ENCODE measurements at places on chromosomes 11 and 22.

DNA sequence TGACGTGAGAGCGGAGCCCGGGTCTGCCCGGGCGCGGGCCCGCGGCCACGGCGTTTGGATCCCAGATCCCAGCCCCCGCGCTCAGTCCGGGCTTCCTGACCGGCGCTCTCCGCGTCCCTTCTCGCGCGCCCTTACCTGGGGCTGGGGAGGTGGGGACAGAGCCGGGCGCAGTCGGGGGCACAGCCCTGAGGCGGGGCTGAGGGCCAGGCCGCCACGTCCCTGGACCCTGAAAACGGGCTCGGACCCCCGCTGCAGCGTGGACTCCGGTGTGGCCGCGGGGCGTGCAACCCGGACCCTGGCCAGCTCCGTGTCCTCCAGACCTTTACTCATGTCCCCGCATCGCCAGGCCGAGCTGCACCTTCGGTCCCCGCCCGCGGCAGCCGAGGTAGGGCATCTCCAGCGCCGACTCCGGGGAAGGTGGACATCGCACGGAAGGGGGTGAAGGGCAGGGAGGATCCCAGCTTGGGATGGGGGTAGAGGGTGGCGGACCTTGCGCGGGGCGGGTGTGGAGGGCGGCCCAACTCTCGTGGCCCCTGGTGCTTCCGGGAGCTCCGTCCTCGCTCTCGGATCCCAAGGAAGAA is 9.9 kb upstream of the AIFM3 start:
- peaks cover 16% of the 10 kb centered on the region for H3K36me3 ChIP-seq
- H3K4me3 ChIP-seq = peak overlapping the region; percentile 66
- peaks cover 27% of the 10 kb centered on the region for H3K27me3 ChIP-seq
- peaks cover 6% of the 10 kb centered on the region for H3K4me1 ChIP-seq

GRCh38 chr11:88414981-88415413 is 77.5 kb upstream of the CTSC start:
- H3K27me3 ChIP-seq = no peaks in the 10 kb centered on the region
- peak overlapping the region; percentile 18 for H3K27ac ChIP-seq
- peak overlapping the region; percentile 12 for H3K4me3 ChIP-seq

- H3K4me1 ChIP-seq = peaks cover 69% of the 10 kb centered on the region
- DNase-seq = no peak
- peaks cover 41% of the 10 kb centered on the region for H3K36me3 ChIP-seq
- no peaks in the 10 kb centered on the region for H3K27me3 ChIP-seq
- H3K4me3 ChIP-seq = no peak overlapping the region
Observed at GRCh38 chr11:118318581-118319336, 14.2 kb downstream of the CD3E start.

DNA sequence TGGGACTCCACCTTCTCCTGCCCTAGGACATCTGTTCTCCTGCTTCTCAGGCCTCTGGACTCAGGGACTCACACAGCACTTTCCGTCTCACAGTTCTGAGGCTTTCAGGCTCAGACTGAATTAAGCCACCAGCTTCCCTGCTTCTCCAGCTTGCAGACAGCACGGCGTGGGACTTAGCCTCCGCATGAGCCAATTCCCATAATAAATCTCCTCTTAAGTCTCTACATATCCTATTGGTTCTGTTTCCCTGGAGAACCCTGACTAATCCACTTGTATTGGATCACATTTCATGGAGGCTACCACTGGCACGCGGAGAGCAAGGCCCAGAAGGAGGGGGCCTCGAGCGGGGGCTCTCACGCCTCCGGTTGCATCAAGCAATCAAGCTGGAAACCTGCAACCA is 1313.6 kb downstream of the TBC1D22A start:
- DNase-seq = no peak
- H3K27me3 ChIP-seq = peaks cover 48% of the 10 kb centered on the region
- H3K36me3 ChIP-seq = no peaks in the 10 kb centered on the region
- no peak overlapping the region for H3K4me3 ChIP-seq
- peaks cover 4% of the 10 kb centered on the region for H3K4me1 ChIP-seq

- H3K27me3 ChIP-seq = no peaks in the 10 kb centered on the region
- no peak overlapping the region for H3K27ac ChIP-seq
- H3K36me3 ChIP-seq = peaks cover 15% of the 10 kb centered on the region
Observed at GRCh38 chr22:25134028-25134427, 65.6 kb upstream of the CRYBB3 start.

- H3K27me3 ChIP-seq = no peaks in the 10 kb centered on the region
- no peaks in the 10 kb centered on the region for H3K4me1 ChIP-seq
- no peak overlapping the region for H3K27ac ChIP-seq
- no peak for DNase-seq
Observed at GRCh38 chr22:21962655-21962949, 10.0 kb upstream of the PPM1F start.

GRCh38 chr11:33829430-33830141 is 55.3 kb upstream of the FBXO3 start:
- H3K4me1 ChIP-seq = peaks cover 6% of the 10 kb centered on the region
- peaks cover 51% of the 10 kb centered on the region for H3K27me3 ChIP-seq
- H3K4me3 ChIP-seq = peak overlapping the region; percentile 76
- H3K27ac ChIP-seq = no peak overlapping the region
- peaks cover 2% of the 10 kb centered on the region for H3K36me3 ChIP-seq
- peak; percentile 28 for DNase-seq

DNA sequence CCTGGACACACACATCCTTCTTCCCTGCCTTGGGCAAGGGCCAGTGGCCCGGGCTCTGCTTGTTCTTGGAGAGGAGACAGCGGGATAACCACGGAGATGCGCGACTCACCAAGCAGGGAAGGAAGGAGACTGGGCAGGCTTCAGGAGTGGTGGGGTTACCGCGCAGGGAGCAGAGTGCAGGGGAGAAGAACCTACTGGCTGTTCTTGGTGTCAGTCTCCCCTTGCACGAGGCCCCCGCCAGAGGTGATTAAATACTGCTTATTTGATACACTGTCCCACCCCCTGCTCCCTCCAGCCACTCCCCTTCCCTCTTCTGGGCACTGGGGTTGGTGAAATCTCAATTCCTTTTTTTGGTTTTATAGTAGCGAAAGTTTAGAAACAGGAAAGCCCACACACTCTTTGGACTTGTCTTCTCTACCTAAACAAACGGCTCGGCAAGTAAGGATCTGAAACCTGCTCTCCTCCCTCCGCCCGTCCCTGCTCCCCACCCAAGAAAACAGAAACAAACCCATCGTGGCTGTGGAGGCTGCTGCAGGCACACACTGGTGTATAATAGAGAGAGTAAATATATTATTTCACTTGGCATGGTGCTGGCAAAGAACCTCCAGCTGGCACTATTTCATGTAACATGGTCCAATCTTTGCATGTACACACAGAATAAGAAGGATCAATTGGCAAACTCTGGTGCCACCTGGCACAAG is 10.8 kb downstream of the LARGE2 start:
- H3K36me3 ChIP-seq = peaks cover 10% of the 10 kb centered on the region
- H3K27me3 ChIP-seq = no peaks in the 10 kb centered on the region
- peaks cover 21% of the 10 kb centered on the region for H3K4me1 ChIP-seq
- DNase-seq = no peak
- H3K27ac ChIP-seq = no peak overlapping the region

- no peak for DNase-seq
- H3K36me3 ChIP-seq = no peaks in the 10 kb centered on the region
- H3K27me3 ChIP-seq = no peaks in the 10 kb centered on the region
- no peak overlapping the region for H3K27ac ChIP-seq
- no peak overlapping the region for H3K4me3 ChIP-seq
Observed at GRCh38 chr22:47612311-47612910, 850.0 kb downstream of the TBC1D22A start.

DNA sequence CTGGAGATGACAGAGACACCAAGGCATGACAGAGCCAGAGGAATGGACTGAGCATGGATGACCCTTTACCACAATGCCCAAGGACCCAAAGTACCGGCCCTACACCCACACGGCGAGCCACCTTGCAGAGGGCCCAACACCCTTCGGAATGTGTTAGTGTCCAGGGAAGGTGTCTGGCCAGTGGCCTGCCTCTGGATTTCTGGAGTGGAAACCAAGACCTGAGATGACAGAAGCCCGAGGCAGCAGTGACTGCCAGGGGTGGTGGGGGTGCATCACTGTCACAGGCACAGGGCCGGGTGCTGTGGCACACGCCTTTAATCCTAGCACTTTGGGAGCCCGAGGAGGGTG is 28.7 kb downstream of the PDGFB start:
- no peaks in the 10 kb centered on the region for H3K36me3 ChIP-seq
- H3K4me3 ChIP-seq = no peak overlapping the region
- peaks cover 11% of the 10 kb centered on the region for H3K27me3 ChIP-seq

- H3K36me3 ChIP-seq = peaks cover 4% of the 10 kb centered on the region
- peak overlapping the region; percentile 91 for H3K27ac ChIP-seq
- DNase-seq = no peak
- no peaks in the 10 kb centered on the region for H3K27me3 ChIP-seq
- H3K4me3 ChIP-seq = peak overlapping the region; percentile 54
Observed at GRCh38 chr11:118912742-118913410, 12.8 kb downstream of the BCL9L start.

DNA sequence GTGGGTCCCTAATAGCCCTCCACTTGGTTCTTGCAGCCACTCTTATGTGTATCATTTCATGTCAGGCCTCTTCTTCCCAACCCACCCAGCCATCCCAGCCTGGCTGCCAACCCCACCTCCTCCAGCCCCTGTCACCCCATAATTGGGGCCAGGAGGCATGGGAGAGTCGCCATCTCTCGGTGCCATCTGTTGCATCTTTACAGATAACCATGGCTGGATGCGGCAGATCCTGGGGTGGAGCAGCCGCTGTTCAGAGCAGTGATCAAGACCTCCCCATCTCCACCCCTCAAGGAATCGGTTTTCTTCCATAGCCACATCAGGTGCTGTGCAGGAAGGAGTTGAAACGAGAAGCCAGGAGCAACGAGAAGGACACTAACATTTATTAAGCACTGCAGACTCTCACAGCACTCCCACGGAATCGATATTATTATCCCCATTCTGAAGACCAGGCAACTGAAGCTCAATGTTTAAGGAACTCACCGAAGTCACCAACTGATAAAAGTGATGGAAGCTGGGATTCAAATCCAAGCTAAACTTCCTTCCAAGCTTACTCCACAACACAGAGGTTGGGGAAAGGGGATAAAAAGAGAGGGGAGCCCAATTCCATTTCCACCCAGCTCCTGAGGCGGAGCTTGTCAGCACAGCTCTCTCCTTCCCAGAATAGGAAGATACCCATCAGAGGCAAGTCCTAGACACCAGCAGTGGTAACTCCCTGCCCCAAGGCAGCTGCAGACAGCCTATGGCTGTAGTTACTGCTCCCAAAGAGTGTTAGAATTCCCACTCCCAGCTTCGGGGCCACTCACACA is 2.7 kb downstream of the SLC43A1 start:
- H3K36me3 ChIP-seq = peaks cover 1% of the 10 kb centered on the region
- H3K27ac ChIP-seq = peak overlapping the region; percentile 58
- H3K4me1 ChIP-seq = peaks cover 17% of the 10 kb centered on the region
- H3K4me3 ChIP-seq = peak overlapping the region; percentile 79

- peaks cover 6% of the 10 kb centered on the region for H3K27me3 ChIP-seq
- no peak for DNase-seq
- no peaks in the 10 kb centered on the region for H3K4me1 ChIP-seq
- no peak overlapping the region for H3K4me3 ChIP-seq
- H3K27ac ChIP-seq = no peak overlapping the region
Observed at GRCh38 chr11:107721207-107721606, 9.4 kb upstream of the SLN start.

DNA sequence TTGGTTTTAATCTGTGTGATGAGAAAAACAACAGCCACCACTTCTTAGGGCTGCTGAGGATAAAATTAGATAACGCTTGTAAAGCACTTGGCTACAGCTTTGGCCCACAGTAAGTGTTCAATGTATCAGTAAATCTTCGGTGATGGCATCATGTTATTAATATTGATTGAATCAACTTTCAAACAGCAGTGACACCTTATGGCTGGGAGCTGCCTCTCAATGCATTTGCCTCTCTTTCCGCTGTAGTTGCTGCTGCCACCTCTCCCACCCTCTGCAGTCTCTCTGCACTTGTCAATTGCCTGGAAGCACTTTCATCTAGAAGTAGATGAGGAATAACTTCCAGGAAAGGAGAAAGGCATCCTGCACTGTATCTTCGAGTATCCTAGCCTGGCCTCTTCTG is 491.1 kb downstream of the OPCML start:
- DNase-seq = no peak
- H3K4me3 ChIP-seq = no peak overlapping the region
- H3K4me1 ChIP-seq = no peaks in the 10 kb centered on the region
- H3K36me3 ChIP-seq = no peaks in the 10 kb centered on the region
- no peak overlapping the region for H3K27ac ChIP-seq
